Vagina (tissue), 2 donors: ENCODE measurements at places on chromosomes 12 and 14.

GRCh38 chr12:27982385-27982784 lies 9.9 kb upstream of the PTHLH start:
- no peak overlapping the region for H3K27ac ChIP-seq
- H3K4me3 ChIP-seq, result no peak overlapping the region

DNA sequence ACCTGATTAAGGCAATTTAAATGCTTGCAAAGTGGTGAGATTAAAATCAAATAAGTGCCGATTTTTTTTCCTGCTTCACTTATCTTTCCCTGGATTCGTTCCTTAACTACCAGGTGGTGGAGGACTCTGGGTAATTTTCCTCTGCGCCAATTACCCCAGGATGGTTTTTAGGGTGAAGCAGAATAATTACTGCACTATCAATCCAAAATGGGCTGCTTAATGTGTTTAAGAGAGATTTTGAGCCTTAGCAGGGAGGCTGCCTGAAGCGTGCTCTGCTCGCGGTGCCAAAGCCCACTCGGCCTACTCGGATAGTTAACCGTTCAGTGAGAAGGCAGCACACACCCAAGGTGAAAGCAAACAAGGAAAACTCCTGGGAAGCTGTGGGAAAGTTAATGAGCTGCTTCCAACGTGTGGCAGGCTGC lies 274.9 kb upstream of the LMO3 start:
- DNase-seq, result no peak
- H3K27ac ChIP-seq, result no peak overlapping the region
- no peaks in the 10 kb centered on the region for H3K36me3 ChIP-seq
- H3K4me3 ChIP-seq, result no peak overlapping the region

GRCh38 chr14:23610090-23610814 lies 25.9 kb upstream of the DHRS2 start:
- no peak overlapping the region for H3K27ac ChIP-seq
- DNase-seq, result no peak
- H3K27me3 ChIP-seq, result no peaks in the 10 kb centered on the region
- H3K4me1 ChIP-seq, result no peaks in the 10 kb centered on the region

- H3K36me3 ChIP-seq, result no peaks in the 10 kb centered on the region
- no peak overlapping the region for H3K4me3 ChIP-seq
- no peaks in the 10 kb centered on the region for H3K4me1 ChIP-seq
- H3K27me3 ChIP-seq, result no peaks in the 10 kb centered on the region
Measured at GRCh38 chr12:132481771-132482745, 7.9 kb upstream of the FBRSL1 start.

GRCh38 chr14:57884175-57884574 lies 18.3 kb upstream of the SLC35F4 start:
- no peak overlapping the region for H3K27ac ChIP-seq
- no peaks in the 10 kb centered on the region for H3K4me1 ChIP-seq
- DNase-seq, result no peak
- H3K4me3 ChIP-seq, result no peak overlapping the region

DNA sequence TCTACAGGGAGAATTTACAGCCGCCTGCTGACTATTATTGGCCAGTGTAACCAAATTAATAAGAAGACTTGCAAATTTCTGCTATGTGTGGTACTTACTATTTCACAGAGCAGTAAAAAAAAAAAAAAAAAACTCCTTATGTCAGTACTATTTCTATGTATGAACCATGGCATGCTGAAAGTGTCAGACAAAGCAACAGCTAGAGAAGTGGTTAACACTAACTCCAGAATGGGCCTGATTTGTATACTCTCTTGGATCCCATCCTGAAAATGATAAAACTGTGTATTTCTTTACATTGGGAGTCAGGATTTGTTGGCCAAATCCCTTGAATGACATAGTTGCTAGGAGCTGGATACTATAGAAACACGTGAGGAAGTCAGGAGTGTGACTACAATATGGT lies 416.8 kb downstream of the EGLN3 start:
- H3K36me3 ChIP-seq, result no peaks in the 10 kb centered on the region
- H3K27me3 ChIP-seq, result no peaks in the 10 kb centered on the region
- H3K4me1 ChIP-seq, result no peaks in the 10 kb centered on the region
- no peak overlapping the region for H3K4me3 ChIP-seq

GRCh38 chr12:69469854-69470188 lies 367 bp upstream of the FRS2 start:
- H3K27me3 ChIP-seq, result no peaks in the 10 kb centered on the region
- H3K27ac ChIP-seq, result peak overlapping the region; percentile 92
- no peaks in the 10 kb centered on the region for H3K36me3 ChIP-seq
- H3K4me3 ChIP-seq, result peak overlapping the region; percentile 75
- DNase-seq, result no peak
- H3K4me1 ChIP-seq, result peaks cover 39% of the 10 kb centered on the region

DNA sequence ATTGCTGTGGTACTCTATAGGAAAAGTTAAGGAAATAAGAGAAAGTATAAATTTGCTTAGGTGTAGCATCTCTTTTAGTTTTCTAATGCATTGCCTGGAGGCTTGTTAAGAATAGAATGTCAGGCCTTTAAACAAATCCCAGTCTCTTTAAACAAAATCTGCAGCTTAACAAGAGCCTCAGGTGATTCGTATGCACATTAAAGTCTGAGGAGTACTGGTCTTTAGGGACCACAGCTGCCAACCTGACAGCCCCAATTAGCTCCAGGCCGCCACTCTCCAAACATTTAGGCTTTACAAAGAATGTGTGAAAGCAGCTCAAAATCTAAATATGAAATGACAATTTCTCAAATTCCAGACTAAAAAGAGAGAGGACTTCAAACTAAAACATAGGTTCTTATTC lies 35.7 kb downstream of the PAWR start:
- H3K4me3 ChIP-seq, result no peak overlapping the region
- no peak overlapping the region for H3K27ac ChIP-seq
- H3K27me3 ChIP-seq, result no peaks in the 10 kb centered on the region
- DNase-seq, result no peak
- peaks cover 30% of the 10 kb centered on the region for H3K4me1 ChIP-seq

- H3K27ac ChIP-seq, result no peak overlapping the region
- no peaks in the 10 kb centered on the region for H3K4me1 ChIP-seq
- no peak for DNase-seq
- H3K36me3 ChIP-seq, result no peaks in the 10 kb centered on the region
Measured at GRCh38 chr12:26767116-26767515, 65.9 kb downstream of the ITPR2 start.
